ENCODE measurements at places on chromosomes 16 and 17.

GRCh38 chr16:10613785-10614485, 33.5 kb upstream of the EMP2 start:
- DNase-seq, result no peak

- no peak for DNase-seq
Observed at GRCh38 chr17:30556374-30557332, 79.4 kb downstream of the GOSR1 start.

DNA sequence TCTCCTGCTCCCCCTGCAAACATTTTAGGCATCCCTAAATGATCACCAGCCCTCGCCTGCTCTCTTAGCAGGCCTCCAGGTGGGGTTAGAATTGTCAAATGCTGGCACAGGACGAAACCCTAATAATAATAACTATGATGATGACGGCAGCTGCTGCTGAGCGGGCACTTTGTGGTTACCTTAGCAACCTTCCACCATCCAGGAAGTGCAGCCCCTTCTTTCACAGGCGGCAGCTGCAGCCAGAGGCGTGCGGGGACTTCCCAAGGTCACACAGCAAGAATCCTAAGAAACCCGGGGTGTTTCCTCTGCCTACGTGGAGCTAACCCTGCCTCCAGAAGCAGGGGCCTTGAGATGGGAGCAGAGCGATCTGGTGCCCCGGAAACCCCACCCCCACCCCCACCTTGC, 22.4 kb upstream of the EIF1 start:
- DNase-seq, result no peak

DNA sequence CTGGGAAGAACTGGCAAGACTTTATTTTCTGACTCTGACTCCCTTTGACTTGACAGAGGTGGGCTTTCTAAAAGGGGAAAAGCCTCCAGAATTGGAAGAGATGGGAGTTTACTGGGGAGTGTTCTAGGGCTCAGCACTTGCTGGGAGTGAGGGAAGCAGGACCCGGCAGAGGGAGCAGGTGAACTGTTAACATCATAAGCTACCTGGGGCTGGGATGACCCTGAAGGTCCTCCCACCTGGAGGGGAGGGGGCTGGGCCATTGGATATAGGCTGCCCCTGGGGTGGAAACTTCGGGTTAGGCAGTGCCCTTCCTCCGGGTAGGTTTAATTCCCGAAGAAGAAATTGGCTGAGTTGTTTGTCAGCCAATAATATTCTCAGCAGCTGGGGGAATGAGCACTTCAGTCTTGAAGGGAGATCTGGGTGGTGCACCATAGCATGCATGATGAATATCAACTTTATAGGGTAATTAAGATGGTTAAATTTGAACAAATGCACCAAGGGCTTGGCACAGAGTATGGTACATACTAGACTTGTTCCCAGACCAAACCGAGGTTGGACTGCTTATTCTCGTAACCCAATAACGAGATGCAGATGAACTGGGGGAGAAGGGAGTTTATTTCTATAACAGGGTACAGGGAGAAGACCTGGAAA, 337.0 kb downstream of the HAPSTR1 start:
- DNase-seq, result no peak

- DNase-seq, result no peak
Observed at GRCh38 chr17:64264891-64265290, 1.8 kb upstream of the TEX2 start.

- no peak for DNase-seq
Observed at GRCh38 chr17:12627177-12627629, 38.5 kb upstream of the MYOCD start.

DNA sequence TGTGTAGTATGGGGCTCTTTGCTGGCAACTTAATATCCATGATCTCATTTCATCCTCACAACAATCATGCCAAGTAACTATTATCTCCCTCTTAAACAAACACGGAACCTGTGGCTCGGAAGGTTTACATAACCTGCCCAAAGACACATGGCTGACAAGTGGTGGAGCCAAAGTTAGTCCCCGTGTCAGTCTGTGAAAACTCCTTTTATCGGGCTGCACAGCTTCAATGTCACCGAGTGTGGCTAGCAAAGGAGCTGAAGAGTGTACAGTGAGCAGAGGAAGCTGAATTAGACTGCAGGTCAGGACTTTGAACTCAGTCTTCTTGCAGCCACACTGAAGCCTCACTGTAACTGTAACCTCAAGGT, 80.3 kb downstream of the PARN start:
- DNase-seq, result no peak

- no peak for DNase-seq
Observed at GRCh38 chr16:79801646-79802045, 201.1 kb upstream of the MAF start.

GRCh38 chr17:60436676-60437075, 14.4 kb downstream of the CHCT1 start:
- DNase-seq, result no peak

DNA sequence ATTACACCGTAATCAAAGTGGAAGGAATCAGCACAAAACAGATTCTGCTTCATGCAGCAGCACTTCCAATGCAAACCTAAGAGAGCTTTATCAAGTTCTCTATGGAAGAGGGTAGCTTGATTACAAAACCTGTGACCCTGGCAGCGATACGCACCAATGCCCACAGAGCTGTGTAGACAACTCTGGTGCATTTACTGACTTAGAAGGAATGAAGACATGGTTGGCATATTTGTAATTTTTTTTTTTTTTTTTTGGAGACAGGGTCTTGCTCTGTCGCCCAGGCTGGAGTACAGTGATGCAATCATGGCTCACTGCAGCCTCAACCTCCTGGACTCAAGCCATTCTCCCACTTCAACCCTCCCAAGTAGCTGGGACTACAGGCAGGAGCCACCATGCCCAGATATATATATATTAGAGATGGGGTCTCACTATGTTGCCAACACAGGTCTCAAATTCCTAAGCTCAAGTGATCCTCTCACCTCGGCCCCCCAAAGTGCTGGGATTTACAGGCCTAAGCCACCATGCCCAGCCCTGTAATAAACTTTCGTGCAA, 49.4 kb downstream of the XPO6 start:
- no peak for DNase-seq

Data from stimulated activated CD8-positive, alpha-beta memory T cell treated with anti-CD3 and anti-CD28 coated beads, Interleukin-15, amount 100 ng/mL, for 24 hours (primary cell).